NCI-H146 (cell line): ENCODE measurements at places on chromosomes 11 and 22.

DNA sequence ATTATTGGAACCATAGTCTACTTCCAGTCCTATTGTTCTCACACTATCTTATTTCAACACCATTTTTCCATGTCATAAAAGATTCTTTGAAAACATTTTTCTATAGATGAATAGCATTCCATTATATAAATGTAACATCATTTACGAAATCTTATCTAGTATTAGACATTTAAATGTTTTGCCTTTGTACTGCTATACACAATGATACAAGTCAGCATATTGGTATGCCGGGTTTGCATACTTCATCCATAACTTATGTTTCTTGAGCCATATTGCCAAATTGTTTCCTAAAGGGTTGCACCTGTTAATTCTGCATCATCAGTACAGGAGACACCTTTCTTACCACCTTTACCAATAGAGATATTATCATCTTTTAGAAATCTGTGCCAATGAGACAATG lies 68.2 kb downstream of the SYT13 start:
- no peak for DNase-seq

DNA sequence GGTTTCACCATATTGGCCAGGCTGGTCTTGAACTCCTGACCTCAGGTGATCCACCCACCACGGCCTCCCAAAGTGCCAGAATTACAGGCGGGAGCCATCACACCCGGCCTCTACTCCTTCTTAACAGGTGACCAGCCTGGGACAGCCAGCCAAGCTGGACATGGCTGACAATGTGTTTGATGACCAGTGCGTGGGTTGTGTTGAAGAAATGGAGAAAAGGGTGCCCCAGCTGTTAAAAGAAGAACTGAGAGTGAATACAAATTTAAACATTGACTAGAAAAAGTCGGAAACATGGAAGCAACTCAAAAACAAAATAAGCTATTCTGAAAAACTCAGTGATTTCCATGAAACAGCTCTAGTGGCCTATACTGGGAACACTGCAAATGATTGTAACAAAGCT lies 86.5 kb upstream of the CLPB start:
- DNase-seq: no peak

GRCh38 chr11:121478226-121478894 lies 25.6 kb upstream of the SORL1-AS1 start:
- DNase-seq: no peak

GRCh38 chr11:3134218-3134621 lies 30.9 kb downstream of the OSBPL5 start:
- no peak for DNase-seq
